ENCODE measurements at places on chromosomes 2 and 18.

GRCh38 chr2:7515327-7515726 is 598.1 kb downstream of the RNF144A start:
- DNase-seq, result no peak

DNA sequence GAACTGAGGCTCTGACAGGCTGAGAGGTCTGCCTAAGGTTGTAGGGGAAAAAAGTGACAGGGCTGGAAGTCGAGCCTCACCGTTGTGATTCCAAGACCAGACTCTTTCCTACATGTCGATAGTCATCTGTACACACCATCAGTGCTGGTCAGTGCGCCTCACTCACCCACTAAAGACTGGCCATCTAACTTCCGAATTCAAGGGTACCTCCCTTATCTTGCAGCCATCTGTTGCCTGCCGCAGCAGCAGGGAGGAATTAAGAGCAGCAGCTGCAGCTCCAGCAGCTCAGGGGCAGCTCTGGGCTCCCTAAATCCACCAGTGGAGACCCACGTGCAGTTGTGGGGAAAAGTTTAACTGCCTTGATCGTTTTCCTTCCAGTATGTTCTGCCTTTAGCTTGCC is 32.6 kb upstream of the GPR39 start:
- no peak for DNase-seq

DNA sequence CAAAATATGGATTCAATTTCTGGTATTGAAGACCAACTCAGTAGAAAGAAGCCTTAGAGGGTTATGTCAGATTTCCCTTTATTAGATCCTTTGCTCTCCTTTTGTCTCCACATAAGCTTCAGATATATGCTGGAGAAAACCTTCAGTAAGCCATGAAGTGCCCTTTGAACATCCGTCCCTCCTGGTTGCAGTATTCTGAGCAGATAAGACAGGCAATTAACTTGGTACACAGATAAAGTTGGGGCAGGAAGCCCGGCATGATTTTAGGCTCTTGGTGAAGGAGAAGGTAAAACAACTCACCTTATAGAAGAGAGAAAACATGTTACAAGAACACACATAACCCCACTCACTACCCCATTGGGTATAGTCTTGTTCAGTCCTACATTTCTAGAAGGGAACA is 76.4 kb downstream of the SRD5A2 start:
- DNase-seq, result no peak

DNA sequence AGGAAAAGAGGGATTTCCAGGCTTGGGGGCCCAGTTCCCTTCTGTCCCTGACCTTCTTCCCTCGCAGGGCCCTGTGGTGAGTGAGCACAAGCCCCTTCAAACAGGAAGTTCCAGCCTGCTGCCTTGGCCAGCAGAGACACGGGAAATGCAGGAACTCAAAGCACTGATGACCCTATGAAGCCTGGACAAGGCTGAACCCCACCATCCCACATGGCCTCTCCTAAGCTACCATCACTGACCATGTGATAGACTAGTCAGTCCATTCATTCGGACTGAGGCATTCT is 196.4 kb downstream of the TNS1 start:
- no peak for DNase-seq

GRCh38 chr2:212904646-212905045 is 246.8 kb downstream of the IKZF2 start:
- DNase-seq, result no peak

DNA sequence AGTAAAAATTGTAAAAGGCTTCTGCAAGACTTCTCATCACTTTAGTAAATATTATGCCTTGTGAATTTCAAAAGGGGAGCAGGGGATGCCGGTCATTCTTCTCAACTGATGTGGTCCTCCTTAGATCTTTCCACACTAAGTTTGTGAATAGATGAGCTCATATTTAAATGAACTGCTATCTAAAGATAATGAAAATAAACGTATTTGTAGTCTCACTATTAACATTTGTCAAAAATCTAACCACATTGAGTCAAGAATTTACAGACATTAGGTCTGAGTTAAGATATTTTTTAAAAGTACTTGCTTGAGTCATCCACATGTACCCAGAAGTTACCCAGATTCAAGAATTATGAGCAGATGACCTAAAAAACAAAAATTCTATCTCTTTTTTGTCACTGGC is 6.5 kb downstream of the PRPF40A start:
- no peak for DNase-seq

- no peak for DNase-seq
These were observed 11.1 kb downstream of the CLEC4F start for GRCh38 chr2:70808983-70809958.

DNA sequence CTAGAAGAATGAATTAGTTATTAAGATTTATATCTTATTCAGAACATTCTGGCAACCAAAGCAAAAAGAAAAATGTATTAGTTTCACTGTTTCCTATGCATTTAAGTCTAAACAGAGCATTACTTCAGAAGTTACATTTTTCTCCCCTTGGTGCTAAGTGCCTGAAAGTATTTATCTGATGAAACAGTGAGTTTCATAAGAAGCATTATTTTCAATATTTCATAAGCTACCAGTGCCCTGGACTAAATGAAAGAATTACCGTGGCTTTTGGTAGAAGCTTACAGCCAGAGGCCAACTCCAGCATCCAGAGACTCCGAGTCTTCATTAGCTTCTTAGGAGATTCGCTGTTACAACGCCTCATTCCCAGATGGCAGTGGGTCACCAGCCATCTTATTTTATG is 97.6 kb downstream of the LYPD6B start:
- DNase-seq, result no peak

- DNase-seq, result no peak
These were observed 65.0 kb downstream of the CYP1B1 start for GRCh38 chr2:38010995-38011394.

DNA sequence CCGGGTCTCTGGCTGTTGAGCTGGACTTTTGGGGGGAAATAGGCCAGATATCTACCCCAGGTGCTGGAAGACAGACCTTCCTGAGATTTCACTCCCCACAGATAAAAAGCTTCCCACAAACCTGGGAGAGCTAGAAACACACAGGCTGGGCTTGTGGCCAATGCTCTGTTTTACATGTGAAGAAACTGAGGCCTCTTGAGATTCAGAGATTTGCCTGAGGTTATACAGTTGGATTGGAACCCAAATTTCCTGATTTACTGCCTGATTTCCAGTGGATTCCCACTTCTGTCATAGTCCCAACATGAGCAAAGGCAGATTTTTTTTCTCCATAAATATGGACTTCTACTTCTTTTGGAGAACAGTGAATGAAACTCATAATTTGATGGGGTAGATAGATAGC is 360.2 kb downstream of the SETBP1 start:
- DNase-seq, result no peak

- no peak for DNase-seq
These were observed 162.2 kb upstream of the TWIST2 start for GRCh38 chr2:238685713-238686112.

- DNase-seq, result no peak
These were observed 79.0 kb downstream of the POLR1A start for GRCh38 chr2:86026744-86027065.

GRCh38 chr18:50842846-50843245 is 23.0 kb upstream of the MRO start:
- no peak for DNase-seq

GRCh38 chr2:26696351-26696816 is 3.9 kb downstream of the KCNK3 start:
- no peak for DNase-seq

DNA sequence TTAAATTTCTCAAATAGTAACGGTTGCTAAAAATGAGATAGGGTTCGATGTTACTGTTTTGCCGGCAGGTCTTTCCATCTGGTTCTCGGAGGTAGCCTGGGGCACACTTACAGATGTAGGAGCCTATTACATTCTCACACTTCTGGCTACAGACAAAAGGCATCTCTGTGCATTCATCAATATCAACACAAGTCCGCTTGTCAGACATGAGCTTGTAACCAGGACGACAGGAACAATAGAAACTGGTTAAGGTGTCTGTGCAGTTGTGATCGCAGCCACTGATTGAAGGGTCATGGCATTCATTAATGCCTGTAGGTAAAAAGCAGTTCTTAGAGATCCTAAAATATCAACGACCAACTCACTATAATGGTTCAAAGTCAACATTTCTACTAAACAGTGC is 116.3 kb downstream of the DHRS9 start:
- DNase-seq, result no peak

DNA sequence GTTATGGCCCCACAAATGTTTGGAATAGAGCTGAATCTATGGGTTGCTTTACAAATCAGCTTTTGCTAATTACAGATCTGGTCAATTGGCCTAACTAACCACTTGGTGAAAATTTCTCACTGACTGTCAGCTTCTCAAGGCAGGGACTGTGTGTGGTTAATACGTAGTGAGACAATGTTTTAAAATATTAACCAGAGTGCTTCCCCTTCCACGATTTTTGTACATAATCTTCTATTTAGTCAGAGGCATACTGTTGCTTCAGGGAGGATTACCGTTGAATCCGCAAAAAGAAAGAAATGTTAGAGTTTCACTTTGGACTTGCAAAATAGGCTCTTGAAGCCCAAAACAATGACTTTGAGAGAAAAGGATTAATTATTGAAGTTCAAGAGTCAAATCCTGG is 14.9 kb upstream of the KCNS3 start:
- DNase-seq, result no peak

GRCh38 chr2:148718039-148718438 is 73.5 kb downstream of the EPC2 start:
- DNase-seq, result no peak

DNA sequence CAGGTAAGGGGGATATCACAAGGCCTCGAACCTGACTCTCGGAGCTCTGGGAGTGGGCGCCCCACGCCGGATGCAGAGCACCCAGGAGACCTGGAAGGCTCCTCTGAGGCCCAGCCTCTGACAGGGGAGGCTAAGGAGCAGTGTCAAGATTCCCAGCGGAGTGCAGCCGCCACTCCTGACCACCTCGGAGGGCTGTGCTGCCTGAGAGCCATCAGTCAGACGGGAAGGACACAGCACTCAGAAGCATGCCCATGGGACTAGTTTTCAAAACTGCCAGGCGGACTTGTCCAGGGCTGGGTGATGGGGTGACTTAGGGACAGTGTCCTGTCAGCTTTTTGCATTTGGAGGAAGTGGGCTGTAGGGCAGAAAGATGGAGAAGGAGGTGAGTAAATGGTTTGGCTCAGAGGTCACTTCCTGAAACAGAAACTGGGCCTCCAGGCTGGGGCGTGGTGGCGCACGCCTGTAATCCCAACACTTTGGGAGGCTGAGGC is 34.6 kb upstream of the B3GNT7 start:
- DNase-seq, result no peak

GRCh38 chr2:62396880-62397279 is 109.1 kb downstream of the TMEM17 start:
- no peak for DNase-seq

DNA sequence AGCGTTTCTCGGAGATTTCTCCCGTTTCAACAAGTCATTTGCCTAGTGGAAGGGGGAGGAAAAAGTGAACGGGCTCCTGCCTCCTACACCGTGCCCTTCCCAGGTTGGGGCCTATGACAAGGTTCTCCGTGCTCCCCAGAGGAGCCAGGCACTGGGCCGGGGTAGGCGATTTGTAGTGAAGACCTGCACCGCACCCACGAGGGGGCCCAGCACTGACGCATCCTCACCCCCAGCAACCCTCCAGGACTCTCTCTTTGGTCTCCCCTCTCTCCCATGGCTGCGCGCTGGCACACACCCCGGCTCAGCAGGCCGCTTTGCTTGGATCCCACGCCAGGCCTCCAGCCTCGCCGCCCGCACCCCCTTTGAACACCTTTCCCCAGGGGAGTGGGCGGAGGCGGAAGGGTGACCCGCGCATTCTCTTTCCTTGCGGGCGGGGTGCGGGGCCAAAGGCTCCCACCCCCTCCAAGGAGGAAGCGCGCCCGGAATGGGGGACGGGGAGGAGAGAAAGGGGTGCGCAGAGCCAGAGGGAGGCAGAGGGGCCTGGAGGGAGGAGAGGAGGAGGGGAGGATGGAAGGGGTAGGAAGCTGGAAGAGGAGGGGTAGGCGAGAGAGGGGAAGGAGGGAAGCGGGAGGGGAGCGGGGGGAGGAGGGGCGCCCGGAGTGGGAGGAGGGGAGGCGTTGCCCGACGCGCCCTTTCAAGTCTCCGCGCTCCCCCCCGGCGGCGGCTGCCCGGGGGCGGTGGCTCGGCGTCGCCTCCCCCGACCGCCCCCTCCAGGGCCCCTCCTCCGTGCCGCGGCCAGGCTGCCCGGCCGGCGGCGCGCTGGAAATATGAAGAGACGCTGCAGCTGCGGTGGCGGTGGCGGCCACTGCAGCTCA is at the start of gene APCDD1:
TSS of gene APCDD1 (plus strand) at position 830 of the 875 bp plus-strand sequence. CDS start 347 bp downstream, outside the sequence.
- DNase-seq, result no peak

GRCh38 chr18:44467718-44468117 is 213.0 kb upstream of the SETBP1 start:
- no peak for DNase-seq

DNA sequence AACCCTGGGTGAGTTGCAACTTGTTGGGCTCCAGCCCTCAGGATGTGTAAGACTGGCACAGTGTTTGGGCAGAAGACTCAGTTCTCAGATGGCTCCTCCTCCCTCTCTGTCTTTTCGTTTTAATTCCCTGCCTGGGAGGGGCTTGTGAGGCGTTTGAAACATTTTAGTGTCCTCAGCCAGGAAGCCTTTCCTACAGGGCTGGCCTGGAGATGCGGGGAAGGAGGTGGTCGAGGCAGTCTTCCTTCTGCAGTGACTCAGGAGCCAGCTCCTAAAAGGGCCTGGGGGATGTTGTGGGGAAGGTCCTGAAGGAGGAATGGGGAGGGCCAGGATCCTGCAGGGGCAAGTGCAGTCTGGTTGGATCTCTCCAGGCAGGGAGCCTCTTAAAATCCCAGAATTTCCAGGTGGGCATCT is 22.1 kb upstream of the IGFBP5 start:
- DNase-seq, result no peak

DNA sequence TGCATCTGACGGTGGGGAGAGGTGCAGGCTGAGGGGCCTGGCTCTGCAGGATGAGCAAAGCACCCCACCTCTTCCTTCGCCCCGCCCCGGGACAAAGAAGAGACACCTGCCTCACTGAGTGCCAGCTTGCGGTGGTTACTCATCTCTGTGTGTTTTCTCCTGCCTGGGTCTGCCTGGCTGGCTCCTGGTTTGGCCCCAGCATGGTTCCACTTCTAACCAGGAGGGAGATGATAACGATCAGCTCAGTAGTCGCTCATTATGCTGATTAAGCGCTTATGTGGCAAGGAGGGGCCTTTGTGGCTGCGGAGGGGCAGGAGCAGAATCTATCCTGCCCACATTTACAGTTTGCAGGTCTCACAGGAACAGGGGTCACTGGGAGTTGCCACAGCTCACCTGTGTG is 68.7 kb upstream of the EDAR start:
- DNase-seq, result no peak

- no peak for DNase-seq
These were observed 27.8 kb upstream of the GAREM2 start for GRCh38 chr2:26144953-26145680.
